ENCODE measurements at places on chromosomes 7 and 10.

- DNase-seq, result no peak
These were observed 12.2 kb upstream of the CLCN1 start for GRCh38 chr7:143303733-143304132.

- DNase-seq, result peak; percentile 74
These were observed 17.5 kb downstream of the ZNF862 start for GRCh38 chr7:149855361-149856305.

GRCh38 chr7:139362302-139362701, 2.6 kb downstream of the LUC7L2 start:
- no peak for DNase-seq

DNA sequence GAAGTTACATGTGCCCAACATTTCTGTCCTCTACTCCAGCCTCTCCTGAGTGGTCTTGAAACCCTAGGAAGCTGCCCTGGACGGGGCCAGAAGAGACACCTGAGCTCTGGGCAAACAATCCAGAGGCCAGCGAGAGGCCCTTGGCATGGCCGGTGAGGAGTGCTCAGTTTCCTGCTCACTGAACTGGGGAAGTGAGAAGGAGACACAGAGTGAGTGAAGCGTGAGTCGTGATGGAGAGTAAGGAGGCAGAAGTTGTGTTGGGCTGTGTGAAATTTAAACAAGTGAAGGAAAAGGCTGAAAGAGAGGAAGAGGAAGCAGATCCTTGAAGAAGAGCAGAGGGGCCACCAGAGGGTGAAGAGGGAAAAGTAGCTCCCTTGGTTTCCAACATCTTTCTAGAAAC, 73.2 kb downstream of the WNT2 start:
- no peak for DNase-seq

Data from H9 (cell line).